ENCODE measurements at places on chromosomes 7 and 10. TPM values are rescaled to one million over a fixed set of nuclear protein-coding genes. Genes with fewer than 3 reads are reported as not detected.

The ZNF488 gene
- total RNA-seq: 0.25 TPM

The SCIN gene
- 113 TPM for total RNA-seq

The OPN1SW gene
- not detected for total RNA-seq

The SMIM30 gene
- 107 TPM for total RNA-seq

The ATOH7 gene
- not detected for total RNA-seq

The DDX56 gene
- total RNA-seq: 71.2 TPM

The SLC26A3 gene
- not detected for total RNA-seq

The ITGB8 gene
- total RNA-seq: 399 TPM

The IDI2 gene
- total RNA-seq: not detected

The MEOX2 gene
- total RNA-seq: 0.05 TPM

The FOXI2 gene
- total RNA-seq: not detected

The ITIH5 gene
- total RNA-seq: 11.1 TPM

The SUV39H2 gene
- total RNA-seq: 11.6 TPM

The PON3 gene
- 0.05 TPM for total RNA-seq

The PNLIPRP3 gene
- total RNA-seq: not detected

The TMEM176A gene
- 0.35 TPM for total RNA-seq

The INA gene
- total RNA-seq: 5.2 TPM

The PRKAR2B gene
- total RNA-seq: 0.80 TPM

The GIMAP8 gene
- 0.15 TPM for total RNA-seq

The ZSCAN25 gene
- 10.1 TPM for total RNA-seq

The UCN3 gene
- total RNA-seq: not detected

The SMARCD3 gene
- total RNA-seq: 15.0 TPM

The C10orf62 gene
- total RNA-seq: 0.35 TPM

The AOC1 gene
- total RNA-seq: 6.1 TPM
